AG09319 (cell line): ENCODE measurements at places on chromosomes 12 and 14.

DNA sequence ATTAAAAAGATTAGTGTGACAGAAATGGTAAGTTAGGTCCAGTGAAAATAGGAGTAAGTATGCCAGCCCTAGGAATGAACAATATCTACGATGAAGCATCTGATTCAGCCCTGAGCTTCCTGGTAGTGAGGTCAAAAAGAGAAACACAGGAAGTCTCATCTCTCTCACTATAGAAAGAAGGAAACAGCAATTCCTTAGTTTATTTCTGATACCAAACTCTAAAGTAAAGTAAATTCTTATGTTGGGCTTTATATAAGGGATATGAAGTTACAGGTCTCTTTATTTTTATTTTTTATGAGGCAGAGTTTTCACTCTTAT lies 76.7 kb upstream of the RFLNA start:
- DNase-seq: no peak

GRCh38 chr12:118558941-118559340 lies 182.6 kb downstream of the SUDS3 start:
- DNase-seq: no peak

DNA sequence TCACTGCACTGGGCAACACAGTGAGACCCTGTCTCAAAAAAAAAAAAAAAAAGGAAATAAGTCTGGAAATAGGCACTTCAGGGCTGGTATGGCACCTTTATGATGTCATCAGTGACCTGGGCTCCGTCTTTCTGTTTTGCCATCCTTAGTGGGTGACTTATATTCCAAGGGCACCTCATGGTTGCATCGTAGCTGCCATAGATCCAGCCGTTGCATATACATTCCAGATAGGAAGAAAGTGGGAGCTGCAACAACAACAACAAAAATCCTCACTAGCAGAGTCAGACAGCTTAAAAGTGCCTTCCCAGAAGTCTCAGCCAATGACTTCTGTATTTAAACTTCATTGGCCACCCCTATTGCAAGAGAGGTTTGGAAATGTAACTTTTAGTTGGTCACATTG lies 26.4 kb downstream of the MYL2 start:
- DNase-seq: no peak

DNA sequence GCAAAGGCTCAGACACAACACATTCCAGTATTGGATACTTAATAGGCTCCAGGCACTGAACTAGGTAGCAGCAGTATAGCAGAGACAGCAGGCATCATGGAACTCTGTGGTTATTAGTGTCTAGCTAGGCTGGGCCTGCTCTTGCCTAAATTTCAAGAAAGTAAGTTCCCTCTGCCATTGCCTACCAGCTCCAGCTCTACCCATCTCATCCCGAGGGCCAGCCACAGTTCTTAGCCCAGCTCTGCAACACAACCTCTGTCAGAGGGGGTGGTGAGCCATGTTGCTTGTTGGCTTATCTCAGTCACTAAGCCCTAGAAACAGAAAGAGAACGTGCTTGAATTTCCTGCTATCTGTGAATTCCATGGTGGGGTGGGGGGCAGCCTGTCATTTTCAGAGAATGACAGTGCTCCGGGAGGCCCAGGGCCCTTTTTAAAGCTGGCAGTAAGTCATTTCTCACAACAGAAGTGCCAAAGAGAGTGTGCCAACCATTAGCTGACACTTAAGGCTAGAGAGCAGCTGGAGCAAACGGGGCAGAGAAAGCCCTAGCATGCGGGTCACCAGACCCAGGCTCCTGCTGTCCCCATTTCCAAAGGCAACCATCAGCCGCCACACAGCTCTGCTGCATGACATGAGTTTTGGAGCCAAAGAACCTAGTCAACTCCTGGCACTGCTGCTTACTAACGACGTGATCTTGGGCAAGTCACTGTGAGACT lies 105.9 kb downstream of the PRMT8 start:
- DNase-seq: no peak

GRCh38 chr12:13956060-13956590 lies 25.3 kb downstream of the GRIN2B start:
- no peak for DNase-seq

GRCh38 chr12:123690191-123690840 lies 19.4 kb downstream of the TCTN2 start:
- no peak for DNase-seq

GRCh38 chr14:56046546-56046945 lies 71.7 kb upstream of the PELI2 start:
- DNase-seq: no peak

GRCh38 chr14:100542619-100543205 lies 44.5 kb downstream of the BEGAIN start:
- DNase-seq: no peak

DNA sequence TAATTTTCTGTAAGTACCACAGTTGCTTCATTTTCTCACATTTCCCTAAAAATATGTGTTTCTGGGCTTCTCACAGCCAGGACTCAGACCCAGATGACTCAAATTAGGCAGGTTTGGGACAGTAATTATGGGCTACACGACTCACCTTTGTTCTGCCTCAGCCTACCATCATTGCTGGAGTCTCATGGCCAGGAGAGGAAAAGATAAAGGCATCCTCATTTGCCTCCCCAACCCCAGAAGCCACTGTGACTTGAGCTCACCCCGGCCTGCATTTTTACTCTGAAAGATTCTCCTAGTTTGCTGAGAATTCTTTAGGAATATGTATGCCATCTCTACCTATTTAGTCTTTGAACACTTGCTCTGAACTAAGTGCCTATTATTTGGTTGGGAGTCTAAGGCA lies 207.8 kb downstream of the PAWR start:
- no peak for DNase-seq

- no peak for DNase-seq
Measured at GRCh38 chr12:110382683-110383082, 20.8 kb downstream of the ANAPC7 start.

DNA sequence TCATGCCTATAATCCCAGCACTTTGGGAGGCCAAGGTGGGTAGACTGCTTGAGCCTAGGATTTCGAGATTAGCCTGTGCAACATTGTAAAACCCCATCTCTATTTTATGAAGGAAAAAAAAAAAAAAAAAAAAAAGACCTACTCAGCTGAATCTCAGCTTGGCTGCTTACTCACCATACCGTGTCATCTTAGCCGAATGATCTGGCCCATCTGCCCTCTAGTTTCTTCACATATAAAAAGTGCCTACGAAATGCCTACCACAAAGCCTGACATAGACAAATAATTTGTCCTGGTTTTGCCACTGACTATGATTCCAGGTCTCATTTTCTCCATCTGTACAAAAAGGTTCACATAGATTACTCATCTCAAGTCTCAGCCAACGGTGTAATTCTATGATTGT lies 10.1 kb downstream of the DIABLO start:
- no peak for DNase-seq

DNA sequence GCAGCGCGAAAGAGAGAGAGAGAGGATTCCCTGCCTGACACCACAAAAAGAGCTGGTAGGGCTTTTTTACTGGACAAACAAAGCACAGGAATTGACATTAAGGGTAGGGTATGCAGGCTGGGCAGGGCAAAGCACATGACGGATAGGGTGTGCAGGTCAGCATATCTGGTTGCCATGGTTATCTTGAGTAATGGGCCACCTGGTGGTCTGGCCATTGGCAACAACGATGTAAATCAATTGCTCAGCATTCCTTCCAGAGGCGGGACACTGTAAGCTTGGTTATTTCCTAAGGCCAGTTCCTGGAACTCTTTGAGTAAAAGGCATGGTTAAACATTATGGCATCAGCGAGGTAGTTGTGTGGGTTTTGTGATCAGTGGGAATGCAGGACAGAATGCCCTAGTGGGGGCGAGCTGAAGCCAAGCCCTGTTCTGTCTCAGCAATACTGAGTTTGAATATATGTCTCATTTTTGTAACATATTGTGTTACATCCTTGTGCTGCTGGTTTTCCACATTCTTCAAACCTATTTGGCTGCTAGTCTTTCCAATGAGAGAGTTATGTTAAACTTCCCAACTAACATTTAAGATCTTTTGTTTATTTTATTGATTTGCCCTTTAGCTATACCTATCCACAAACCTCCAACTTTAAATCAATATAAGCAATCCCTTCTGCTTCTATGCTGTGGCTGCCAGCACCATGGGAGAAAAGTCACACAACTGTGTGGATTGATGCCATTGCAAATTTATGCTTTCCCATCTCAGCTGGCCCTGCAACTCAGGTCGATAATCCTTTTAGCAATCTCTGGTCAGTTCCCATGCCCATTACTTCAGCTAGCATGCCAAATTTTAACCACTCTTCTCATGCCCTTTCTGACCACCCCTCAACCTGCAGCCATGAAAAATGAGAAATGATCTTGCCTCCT lies 396.7 kb upstream of the PDE3A start:
- DNase-seq: no peak

GRCh38 chr14:59585891-59586554 lies 9.4 kb upstream of the CCDC175 start:
- DNase-seq: no peak
